ENCODE measurements at places on chromosomes 3 and 15.
A peak's percentile ranks its signal among the peaks of the same experiment; 100 is the strongest.

DNA sequence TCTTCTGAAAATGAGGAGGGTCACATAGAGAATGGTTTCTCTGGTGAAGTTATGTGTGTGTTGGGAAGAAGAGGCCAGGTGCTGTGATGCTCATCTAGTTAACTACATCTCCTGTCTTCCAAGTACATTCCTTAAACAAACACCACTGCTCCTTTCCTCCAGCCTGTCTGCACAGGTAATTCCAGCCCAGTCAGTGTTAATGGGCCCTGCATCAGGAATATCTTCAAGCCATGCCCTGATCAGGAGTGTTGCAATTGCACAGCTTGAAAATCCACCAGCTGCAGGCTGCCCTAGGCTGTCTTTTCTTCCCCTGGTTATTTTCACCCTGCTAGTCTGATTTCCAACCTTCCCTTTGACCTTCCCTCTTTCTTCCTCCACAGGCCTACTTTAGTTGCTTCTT is 41.9 kb upstream of the LMOD3 start:
- no peak for DNase-seq

GRCh38 chr3:29696311-29696710 is 415.4 kb downstream of the RBMS3 start:
- DNase-seq: no peak

- peak; percentile 82 for DNase-seq
Observed at GRCh38 chr3:197297476-197298340, 704 bp downstream of the DLG1 start.

GRCh38 chr15:68227643-68228142 is 1.8 kb downstream of the CLN6 start:
- no peak for DNase-seq

DNA sequence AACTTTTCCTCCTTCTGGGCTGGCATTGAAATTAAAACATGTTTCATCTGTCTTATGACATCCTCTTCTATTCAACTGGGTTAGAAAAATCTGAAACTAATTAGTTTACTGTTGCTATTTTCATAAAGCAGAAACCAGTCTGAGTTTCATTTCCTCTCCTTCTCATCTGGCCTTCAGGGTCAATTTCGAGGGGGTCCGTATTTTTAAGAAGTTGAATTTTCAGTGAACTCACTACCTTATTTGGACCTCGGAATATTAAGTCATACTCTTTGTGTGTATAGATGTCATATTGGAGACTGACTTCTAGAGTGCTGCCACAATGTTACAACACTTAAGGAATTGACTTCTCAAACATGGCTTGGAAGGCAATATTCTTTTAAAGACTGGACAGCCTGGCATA is 485.9 kb downstream of the SQOR start:
- DNase-seq: no peak

GRCh38 chr15:86894269-86894668 is 814.6 kb downstream of the AGBL1 start:
- DNase-seq: no peak

DNA sequence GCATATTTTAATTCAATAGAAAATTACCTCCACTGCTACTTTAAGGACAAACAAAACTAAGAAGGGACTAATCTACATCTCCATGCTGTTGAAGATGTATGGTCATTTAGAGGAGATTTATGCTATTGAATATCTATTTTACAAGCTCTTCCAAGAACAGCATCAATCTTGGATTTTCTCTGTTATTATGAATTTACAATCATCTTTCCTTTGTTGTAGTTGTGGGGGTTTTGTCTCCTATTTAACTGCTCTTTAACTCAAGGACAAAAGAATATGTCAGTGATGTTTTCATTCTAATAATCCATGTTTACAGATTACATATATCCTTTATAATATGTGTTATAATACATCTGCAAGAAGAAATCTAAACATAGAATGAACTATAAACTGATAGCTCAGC is 907.8 kb downstream of the ROBO2 start:
- DNase-seq: no peak

DNA sequence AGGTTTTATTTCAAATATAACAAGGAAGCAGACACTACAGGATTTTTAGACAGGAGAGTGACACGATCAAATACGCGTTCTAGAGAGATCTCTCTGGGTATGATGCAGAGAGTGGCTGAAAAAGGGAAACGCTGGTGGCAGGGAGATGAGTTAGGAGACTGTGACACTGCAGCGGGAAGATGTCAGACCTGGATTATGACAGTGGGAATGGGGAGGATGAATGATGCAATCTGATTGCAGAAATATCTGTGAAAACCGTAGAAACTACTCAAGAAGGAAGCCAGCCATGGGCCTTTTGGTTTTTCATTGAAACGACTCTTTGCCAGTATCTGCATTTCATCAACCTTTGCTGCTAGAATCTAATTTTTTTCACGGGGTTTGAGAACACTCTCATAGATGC is 157.9 kb downstream of the FAM43A start:
- no peak for DNase-seq

- DNase-seq: peak; percentile 52
Observed at GRCh38 chr15:63896336-63897115, 62.8 kb upstream of the HERC1 start.

GRCh38 chr3:183317271-183317670 is 64.2 kb downstream of the B3GNT5 start:
- DNase-seq: no peak

- DNase-seq: peak; percentile 31
Observed at GRCh38 chr3:171829841-171830517, 13.2 kb upstream of the TMEM212 start.

DNA sequence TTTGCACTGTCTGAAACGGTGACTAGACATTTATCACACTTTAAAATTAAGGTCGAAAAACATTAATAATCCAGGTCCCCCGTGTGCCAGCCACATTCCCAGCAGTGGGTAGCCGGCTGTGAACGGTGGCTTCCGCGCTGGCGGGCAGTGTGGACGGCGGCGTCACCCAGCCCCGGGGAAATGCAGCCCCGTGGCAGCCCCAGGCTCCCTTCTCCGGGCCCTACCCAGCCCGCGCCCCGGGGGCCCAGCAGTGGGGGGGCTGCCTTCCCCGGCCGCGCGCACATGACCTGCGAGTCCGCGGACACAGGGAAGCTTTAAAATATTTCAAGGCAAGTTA is 25.3 kb downstream of the GABRA5 start:
- no peak for DNase-seq

- DNase-seq: no peak
Observed at GRCh38 chr3:47296562-47297302, 14.0 kb downstream of the KLHL18 start.

GRCh38 chr15:61083788-61084134 is 145.3 kb downstream of the RORA start:
- no peak for DNase-seq

- no peak for DNase-seq
Observed at GRCh38 chr15:32718821-32719716, 1.3 kb downstream of the GREM1 start.

GRCh38 chr3:63967675-63968611 is 55.4 kb downstream of the PSMD6 start:
- peak; percentile 87 for DNase-seq

DNA sequence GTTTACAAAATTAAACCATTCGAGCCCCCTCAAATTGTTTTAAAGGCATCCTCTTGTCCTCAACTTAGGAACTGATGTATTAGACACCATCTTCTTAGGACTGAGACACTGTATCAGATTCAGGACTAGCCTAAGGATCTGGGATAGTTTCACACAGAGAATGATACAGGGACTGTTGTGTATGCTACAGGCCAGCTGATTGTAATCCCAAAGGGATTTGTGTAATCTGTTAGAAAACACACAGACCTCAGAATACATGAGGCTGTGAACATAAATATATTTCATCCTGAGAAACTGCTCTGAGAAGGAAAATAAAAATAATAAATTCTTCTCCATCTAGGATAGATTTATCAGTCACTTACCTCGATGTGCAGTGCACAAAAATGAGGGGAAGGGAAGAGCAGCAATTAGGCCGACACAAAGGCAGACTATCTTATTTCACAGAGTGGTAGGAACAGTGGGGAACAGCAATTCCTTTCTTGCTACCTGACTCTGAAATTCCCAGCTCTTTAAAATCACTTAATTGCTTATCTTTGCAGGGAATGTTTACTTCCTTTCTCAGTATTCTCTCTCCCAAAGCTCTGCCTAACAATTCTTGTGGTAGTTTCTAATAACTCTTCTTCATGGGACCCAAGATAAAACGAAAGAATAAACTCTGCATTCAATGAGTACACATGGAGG is 322.5 kb downstream of the MAGI1 start:
- DNase-seq: no peak

GRCh38 chr15:60582370-60583036 is 103.6 kb upstream of the ICE2 start:
- no peak for DNase-seq

GRCh38 chr3:125128861-125129501 is 73.2 kb upstream of the HEG1 start:
- DNase-seq: no peak

- DNase-seq: no peak
Observed at GRCh38 chr3:181790561-181790960, 78.8 kb downstream of the SOX2 start.

DNA sequence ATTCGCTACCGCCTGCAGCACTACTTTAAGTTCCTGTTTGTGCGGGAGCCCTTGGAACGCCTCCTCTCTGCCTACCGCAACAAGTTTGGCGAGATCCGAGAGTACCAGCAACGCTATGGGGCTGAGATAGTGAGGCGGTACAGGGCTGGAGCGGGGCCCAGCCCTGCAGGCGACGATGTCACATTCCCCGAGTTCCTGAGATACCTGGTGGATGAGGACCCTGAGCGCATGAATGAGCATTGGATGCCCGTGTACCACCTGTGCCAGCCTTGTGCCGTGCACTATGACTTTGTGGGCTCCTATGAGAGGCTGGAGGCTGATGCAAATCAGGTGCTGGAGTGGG is 995 bp downstream of the CHST14 start:
- no peak for DNase-seq

DNA sequence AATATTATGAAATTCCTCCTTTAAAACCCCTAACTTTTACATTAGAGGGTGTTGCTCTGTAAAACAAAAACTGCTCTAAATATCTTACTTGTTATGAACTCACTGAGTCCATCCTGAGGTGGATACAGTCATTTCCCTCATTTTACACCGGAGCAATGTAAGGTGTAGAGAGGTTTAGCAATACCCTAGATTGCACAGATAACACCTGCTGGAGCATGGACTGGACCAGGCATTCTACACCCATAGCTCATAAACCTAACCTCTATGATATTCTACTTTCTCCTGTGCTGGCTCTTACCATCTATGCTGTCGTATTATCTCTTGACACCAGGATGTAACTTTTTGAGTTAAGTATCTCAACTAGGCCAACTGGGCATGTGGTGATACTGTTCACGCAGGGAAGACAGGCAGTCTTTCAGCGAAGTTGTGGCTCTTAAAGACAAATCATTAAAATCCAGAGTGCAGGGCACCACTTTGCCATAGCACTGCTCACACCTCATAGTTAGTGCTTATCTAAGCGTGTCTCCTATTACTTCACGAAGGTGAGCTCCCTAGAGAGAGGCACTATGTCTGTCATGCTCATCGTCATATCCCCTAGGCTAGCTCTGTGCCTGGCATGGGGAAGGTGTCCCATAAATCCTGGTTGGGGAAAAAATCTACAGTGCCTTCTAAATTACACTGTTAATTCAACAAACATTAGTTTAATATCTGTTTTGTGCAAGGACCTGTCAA is 100.1 kb upstream of the SLC2A2 start:
- no peak for DNase-seq

DNA sequence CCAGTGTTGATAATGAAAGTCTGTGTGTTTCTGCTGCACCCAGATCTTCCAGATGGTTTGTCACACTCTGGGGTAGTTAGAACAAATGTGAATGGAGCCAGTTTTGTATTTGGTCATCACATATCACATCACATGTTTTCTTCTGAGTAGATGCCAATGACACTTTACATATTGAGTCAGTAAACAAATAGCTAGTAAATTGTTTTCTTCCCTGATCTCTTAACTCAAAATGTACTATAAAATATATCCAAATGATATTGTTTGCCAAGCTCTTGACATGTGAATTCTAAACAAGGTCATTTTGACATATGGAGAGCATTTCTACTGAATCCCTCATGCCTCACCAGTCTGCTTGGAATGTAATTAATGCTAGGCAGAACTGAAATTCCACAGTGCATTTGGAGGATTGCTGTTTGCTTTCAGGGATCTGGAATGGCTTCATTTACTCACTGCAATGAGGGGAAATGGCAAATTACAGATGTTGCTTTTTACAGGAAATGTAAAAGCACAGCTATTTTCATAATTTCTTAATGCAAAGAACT is 45.0 kb downstream of the PDHB start:
- peak; percentile 13 for DNase-seq

- DNase-seq: no peak
Observed at GRCh38 chr3:74693696-74694393, 79.4 kb upstream of the CNTN3 start.

DNA sequence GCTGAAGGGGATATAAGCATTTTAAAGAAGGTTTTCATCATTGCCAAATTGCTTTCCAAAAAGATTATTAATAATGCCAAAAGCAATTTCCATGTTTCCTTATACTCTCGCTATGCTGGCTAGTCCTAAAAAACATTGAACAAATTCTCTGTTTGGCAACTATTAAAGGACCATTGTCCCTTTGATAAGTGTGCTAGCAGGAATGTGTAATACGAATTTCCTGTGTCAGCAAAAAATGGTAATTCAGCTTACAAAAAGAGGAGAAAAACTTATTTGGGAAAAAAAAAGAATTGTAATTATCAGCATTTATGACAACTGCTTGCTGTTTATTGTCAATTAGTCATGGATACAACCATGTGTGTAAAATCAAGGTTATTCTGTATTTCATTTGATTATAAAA is 138.6 kb downstream of the TBL1XR1 start:
- DNase-seq: no peak

GRCh38 chr3:119529883-119530282 is 29.5 kb downstream of the CD80 start:
- DNase-seq: no peak

GRCh38 chr15:74571191-74571590 is 30.2 kb downstream of the ARID3B start:
- DNase-seq: no peak

DNA sequence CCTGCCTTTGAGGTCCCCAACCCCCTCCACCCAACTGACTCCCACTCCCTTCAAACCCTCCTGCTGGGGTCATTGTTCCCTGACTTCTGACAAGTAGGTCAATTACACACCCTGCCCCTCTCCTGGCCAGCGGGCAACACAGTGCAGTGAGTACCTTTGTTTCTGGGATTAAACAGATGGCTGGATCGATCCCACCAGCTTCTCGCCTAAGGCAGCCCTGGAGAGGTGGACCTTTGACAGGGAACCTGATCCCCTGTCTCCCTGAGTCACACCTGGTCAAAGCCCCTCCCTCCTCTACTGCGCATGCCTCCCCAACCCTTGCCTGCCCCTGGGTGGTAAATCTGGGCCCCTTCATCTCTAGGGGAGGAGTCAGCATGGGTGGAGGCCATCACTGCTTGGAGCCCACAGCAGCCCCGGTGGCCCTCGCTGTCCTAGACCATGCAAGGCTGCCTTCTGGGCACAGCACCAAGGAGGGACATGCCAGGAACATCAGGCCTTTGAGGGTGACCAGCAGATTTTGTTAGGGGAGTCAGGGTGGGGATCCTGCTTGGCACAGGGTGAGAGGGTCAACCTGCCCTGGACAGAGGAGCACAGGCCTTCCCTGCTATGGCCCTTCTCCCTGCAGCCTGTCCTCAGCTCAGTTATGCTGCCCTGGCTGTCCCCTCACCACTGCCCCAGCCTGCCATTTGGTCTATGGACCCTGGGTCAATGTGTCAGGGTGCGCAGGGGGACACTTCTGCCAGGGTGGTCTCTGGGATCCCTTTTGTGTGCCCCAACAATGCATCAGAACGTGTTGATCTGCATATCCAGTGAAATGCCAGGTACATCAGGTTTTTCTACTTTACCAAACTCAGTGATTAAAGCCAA is 9.8 kb upstream of the PRR23E start:
- DNase-seq: no peak

Measured in Kasumi-1 (cell line).